SIG-M5 (cell line): ENCODE measurements at places on chromosomes 6 and 20.

- no peak for DNase-seq
Observed at GRCh38 chr6:150001295-150002008, 23.9 kb downstream of the RAET1L start.

DNA sequence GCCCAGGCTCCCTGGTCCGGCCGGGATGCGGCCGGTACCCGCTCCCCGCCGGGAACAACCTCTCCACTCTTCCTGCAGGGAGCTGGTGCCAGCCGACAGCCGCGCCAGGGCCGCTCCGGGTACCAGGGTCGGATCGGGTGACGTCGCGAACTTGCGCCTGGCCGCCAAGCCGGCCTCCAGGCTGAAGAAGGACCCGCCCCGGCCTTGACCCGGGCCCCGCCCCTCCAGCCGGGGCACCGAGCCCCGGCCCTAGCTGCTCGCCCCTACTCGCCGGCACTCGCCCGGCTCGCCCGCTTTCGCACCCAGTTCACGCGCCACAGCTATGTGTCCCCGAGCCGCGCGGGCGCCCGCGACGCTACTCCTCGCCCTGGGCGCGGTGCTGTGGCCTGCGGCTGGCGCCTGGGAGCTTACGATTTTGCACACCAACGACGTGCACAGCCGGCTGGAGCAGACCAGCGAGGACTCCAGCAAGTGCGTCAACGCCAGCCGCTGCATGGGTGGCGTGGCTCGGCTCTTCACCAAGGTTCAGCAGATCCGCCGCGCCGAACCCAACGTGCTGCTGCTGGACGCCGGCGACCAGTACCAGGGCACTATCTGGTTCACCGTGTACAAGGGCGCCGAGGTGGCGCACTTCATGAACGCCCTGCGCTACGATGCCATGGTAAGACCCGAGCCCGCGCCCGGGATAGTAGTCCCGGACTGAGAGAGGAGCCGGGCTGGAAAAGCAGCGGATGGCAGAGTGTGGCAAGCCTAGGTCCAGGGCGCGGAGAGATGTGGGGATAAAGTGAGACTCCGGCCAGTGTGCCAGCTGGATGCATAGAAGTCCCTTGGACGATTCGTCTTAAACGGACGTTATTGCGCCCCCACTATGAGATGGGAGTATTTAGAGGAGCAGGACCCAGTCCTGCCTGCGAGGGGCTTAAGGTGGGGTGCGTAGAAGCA, at the start of gene NT5E:
Gene NT5E (plus strand): TSS at position 266 of the 942 bp plus-strand sequence. CDS start 57 bp downstream, at position 323.
- no peak for DNase-seq

GRCh38 chr20:50260479-50261221, 70.0 kb downstream of the CEBPB start:
- DNase-seq = no peak

DNA sequence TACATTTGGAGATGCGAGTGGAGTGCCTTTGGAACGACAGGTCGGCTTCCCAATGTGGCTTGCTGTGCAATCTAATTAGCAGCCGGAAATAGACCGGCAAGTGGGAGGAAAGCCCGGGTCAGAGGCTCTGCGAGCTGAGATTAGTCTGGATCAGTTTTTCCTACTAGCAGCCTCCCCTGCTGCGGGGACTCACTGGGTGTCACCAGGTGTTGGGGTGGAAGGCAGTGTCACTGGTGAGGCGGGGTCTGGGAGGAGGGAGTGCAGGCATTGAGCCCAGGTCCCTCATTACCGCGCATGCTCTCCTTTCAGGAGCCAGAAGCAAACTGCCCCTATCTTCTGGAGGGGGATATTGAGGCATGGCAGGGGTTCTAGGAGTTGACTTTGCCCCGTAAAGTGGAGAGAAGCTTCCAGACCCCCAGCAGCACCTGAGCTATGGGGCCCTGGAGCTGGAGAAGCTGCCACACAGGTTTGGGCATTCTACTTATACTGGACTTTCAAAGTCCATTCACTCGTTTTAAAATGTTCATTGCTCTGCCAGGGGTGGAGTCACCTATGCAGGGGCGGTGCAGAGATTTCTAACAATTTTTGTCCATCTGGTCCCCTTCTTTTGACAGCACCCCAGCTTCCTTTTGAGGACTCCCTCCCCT, 11.0 kb downstream of the SULF2 start:
- no peak for DNase-seq

DNA sequence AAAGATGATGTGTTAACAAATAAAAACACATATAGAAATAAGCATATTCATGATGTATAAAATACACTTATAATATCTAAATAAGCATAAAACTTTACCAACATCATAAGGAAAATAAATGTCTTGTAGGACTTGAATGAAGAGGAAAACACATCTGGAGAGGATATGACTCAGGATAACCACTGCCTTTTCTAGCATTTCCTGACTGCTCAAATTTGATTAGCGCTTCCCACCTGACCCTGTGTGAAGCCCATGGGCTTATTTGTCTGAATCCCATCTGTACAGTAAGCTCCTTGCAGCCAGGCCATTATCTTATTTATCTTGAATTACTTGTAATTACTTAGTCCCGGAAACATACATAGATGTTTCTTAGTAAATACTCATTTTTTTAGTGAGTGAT, 608.6 kb downstream of the COL12A1 start:
- DNase-seq = no peak

DNA sequence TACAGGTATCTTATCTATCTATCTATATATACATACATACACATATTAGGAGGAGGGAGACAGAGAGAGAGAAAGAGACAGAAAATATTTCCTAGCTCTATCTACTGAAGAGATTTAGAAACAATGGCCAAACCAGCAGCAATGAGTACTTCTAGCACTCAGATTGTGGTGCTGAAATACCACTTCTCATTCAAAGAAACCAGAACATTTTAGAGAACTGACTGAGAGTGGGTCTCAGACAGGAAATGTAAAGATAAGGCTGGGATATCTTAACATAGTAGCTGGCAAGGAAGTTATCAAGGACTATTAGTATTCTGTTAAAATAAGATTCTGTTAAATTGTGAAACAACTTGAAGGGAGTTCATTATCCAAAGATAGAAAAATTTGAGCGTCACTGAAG, 57.0 kb downstream of the DNAAF9 start:
- no peak for DNase-seq

DNA sequence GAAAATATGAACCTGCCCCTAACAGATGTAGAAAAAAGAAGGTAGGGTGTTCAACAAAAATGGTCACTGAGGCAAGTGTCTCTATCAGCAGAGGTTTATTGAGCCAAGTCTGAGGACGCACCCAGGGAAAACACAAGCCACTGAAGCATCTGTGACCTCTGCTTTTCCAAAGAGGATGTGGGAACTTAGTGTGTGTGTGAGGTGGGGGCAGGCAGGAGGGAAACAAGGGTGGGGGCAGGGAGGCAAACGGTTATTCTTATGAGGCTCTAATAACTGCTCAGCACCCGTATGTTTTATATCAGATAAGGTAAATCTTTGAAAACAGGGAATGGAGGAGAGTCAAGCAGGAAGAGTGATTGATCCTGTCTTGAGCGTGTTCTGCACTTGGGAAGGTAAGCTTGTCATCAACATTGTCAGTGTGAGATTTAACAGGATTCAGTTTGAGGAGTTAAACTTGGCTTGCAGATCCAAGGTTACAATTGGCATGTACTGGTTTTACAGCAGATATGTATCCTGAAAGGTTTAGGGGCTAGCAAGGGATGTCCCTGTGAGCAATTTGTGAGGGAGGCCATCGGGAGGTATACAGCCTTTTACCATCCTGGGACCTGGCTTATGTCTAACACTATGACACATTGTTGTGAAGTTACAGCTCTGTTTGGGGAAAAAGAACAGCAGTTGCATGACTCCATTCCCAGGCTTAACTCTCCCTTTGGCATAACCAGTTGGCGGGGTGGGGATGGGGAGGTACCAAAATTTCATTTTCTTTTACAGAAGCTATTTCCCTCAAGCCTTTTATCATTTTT, 33.7 kb downstream of the NINL start:
- DNase-seq = no peak

- DNase-seq = no peak
Observed at GRCh38 chr6:53432318-53433161, 83.8 kb upstream of the ELOVL5 start.

GRCh38 chr6:48611332-48611731, 500.3 kb upstream of the PTCHD4 start:
- no peak for DNase-seq

GRCh38 chr6:69732640-69733039, 64.2 kb downstream of the LMBRD1 start:
- DNase-seq = no peak

GRCh38 chr6:135871296-135871695, 19.8 kb downstream of the PDE7B start:
- no peak for DNase-seq

- DNase-seq = no peak
Observed at GRCh38 chr20:2114127-2114959, 12.7 kb downstream of the STK35 start.
